AG09309 (cell line): ENCODE measurements at places on chromosomes 4 and X.

DNA sequence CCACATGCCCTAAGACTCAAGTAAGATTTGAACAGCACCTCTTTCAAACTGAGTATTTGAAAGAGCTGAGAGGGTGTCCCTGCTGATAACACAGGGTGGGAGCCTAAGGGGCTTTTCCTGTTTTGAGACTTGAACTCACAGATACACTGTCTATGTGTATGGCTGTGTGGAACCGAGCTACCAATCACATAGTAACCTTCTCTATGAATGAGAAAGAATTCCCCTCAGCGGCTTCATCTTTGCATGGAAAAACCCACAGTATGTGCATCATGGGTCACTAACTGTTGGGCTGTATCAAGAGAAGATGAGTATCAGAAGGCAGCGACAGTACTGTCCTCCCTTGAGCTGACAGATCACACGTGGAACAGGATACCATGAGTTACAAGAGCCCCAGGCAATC lies 336.3 kb downstream of the AFF2 start:
- no peak for DNase-seq

- DNase-seq: no peak
These were observed 72.3 kb downstream of the NYX start for GRCh38 chrX:41519468-41519867.

- DNase-seq: no peak
These were observed 344 bp downstream of the OR13H1 start for GRCh38 chrX:131544218-131544617.

DNA sequence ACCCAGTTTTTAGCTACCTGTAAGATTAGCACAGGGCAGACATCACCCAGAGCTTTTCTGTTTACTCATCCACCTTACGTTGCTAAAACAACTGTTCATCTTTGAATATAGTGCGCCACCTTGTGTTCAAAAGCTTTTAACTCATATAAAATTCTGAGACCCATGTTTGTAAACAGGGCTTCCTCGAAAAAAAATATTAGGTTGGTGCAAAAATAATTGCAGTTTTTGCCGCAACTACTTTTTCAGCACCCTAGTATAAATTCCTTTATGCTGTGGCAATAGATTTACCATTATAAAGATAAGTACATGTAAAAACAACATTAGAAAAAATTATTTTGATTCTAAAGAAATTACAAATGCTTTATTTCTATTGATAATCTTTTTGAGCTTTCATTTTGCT lies 147.9 kb downstream of the LRBA start:
- peak; percentile 56 for DNase-seq

DNA sequence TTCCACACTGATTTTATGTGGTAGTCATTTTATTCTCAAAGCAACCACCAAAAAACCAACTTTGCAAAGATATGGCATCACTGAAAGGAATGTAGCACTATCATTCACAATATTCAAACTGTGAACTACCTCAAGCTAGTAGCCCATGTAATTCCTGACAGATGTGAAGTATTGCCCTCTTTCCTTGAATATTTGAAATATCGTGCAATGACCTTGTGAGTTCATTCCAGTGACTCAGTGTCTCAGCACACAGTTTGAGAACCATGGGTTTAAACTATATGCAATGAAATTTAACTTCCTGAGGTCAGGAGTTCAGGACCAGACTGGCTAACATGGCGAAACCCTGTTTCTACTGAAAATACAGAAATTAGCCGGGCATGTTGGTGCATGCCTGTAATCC lies 20.9 kb upstream of the IQCM start:
- peak; percentile 10 for DNase-seq

DNA sequence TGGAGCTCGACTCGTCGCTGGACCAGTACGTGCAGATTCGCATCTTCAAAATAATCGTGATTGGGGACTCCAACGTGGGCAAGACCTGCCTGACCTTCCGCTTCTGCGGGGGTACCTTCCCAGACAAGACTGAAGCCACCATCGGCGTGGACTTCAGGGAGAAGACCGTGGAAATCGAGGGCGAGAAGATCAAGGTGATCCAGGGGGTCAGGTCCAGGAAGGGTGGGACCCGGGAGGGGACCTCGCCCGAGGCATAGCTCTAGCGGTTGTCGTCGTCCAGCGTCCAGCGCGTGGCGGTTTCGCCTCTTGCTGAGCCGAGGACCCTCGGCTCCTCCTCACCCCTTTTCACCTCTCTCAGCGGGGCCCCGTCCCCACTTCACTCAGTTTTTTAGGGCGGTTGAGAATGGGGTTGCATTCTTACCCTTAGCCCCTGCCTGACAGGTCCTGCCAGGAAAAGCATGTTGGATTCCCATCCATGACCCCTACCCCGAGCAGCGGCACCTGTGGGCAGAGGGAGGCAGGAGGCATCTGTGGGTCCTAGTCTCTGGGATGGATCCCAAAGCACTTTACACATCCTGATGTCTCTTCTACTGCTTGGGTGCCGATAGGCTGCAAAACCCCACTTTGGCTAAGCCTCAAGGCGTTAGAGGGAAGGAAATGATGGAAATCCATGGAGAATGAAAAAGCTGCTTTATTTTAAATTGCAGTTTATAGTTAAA lies 524 bp downstream of the RAB33A start:
- no peak for DNase-seq

- no peak for DNase-seq
These were observed 216.6 kb upstream of the INTU start for GRCh38 chr4:127416115-127416514.

- no peak for DNase-seq
These were observed 20.1 kb downstream of the CLTRN start for GRCh38 chrX:15644560-15644872.

DNA sequence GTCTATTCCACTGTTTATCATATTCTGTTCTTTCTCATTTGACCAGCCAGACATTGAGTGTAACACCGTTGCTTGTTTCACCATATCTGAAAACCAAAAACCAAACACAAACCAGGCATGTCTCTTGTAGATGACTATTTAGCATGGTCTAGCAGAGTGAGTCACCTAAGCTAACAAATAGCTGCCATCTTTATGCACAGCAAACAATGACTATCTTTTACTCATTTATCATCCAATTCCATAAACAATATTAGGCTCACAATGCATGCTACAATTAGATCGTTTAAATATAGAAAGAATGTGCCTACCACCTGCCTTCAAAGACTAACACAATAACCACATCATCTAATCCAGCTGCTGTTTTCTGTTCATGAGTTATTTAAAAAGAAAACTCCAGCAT lies 495.4 kb downstream of the PCDH19 start:
- no peak for DNase-seq

DNA sequence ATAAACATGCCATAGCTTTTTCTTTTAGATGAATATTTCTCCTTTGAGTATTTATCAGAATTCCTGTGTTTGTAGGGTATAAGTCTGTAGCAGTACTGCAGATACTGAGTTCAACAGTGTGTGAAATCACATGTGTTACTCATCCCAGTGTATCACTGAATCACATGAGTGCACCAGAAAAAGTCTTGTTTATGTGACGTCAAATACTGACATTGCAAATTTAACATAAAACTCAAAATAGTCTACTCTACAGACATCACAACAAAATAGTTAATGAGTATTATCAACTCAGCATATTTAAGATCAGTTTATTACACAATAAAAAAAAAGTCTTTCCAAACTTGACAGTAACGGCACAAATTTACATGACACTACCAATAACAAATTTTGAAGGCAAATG lies 221.3 kb downstream of the DCTD start:
- DNase-seq: no peak

GRCh38 chrX:128518508-128518907 lies 466.3 kb upstream of the ACTRT1 start:
- no peak for DNase-seq

GRCh38 chr4:161949946-161950725 lies 213.7 kb downstream of the FSTL5 start:
- DNase-seq: peak; percentile 13

DNA sequence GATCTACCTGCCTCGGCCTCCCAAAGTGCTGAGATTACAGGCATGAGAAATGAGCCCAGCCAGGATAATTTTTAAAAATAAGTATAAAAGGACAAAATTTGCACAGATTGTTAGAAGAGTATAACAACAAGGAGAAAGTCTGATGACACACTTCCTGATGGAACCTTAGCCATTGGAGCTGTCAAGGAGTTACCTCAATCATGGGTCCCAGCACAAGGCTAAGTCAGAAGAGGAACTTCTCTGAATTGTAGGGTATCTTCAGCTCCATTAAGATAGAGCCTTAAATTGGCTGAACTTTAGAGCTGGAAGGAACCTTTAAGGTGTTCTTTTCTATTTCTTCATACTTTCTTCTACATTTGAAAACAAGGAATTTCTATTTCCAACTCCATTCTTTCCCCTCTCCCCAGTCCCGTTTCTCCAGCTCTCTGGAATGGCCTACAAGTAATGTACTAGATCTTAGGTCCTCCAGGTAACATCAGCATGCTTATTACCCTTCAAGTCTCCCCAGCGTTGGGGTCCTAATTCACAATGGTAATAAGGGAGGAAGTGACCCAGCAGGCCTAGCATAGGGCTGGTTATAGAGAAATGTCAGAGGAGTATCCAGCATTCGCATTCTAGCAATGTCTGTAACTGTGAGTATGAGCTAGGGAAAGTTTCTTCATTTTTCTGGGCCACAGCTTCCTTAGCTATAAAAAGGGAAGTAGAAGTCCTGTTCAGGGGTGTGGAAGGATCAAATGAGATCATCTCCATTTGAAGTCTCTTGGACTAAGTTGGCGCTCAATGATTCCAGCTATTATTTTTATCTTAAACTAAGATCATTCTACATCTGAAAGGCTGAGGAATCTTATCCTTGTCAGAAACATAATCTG lies 18.5 kb upstream of the RBPJ start:
- DNase-seq: no peak

- DNase-seq: no peak
These were observed 56.9 kb downstream of the BCOR start for GRCh38 chrX:40040686-40041461.
